ENCODE measurements at places on chromosomes 4 and X.

- no peak for DNase-seq
Measured at GRCh38 chrX:344371-344901, 25.8 kb upstream of the GTPBP6 start.

DNA sequence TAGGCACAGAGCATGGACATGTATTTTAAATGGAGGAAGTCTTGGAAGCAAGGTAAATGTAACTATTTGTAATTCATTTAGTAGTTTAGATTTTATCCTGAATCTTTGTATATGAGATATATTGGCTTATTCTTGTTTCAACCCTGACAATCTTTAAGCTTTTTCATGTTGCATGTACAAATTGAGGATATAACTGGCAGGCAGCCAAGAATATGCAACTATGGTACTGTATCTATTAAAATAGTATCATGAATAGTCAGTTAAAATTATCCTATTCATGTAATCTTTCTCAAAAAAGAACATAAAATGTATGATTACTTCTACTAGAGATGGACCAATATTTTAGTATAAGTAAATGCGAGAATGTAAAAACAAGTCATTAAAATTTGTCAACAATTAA lies 1141.5 kb downstream of the PCDH18 start:
- no peak for DNase-seq

DNA sequence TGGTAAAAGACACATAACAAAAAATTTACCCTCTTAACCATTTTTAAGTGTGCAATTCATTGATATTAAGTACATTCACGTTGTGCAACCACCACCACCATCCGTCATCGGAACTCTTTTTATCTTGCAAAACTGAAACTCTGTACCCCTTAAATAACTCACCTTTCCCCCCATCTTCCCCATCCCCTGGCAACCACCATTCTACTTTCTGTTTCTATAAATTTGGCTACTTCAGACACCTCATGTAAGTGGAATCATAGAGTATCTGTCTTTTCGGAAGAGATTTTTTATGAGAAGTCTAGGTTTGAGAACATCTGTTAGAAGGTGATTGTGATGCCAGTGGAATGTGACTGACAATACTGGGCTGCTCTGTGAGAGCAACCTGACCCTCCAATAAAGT lies 39.8 kb upstream of the CCDC149 start:
- DNase-seq: no peak

DNA sequence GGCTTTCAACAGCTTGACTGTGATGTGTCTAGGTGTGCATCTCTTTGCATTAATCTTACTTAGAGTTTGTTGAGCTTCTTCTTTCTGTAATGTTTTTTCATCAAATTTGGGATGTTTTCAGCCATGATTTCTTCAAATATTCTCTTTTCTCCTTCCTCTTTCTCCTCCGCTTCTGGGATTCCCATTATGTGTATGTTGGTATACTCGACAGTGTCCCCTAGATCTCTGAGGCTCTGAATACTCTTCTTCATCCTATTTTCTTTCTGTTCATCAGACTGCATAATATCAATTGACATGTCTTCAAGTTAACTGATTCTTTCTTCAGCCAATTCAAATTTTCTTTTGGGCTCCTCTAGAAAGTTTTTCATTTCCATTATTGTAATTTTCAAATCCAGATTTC lies 25.9 kb downstream of the STPG2 start:
- no peak for DNase-seq

DNA sequence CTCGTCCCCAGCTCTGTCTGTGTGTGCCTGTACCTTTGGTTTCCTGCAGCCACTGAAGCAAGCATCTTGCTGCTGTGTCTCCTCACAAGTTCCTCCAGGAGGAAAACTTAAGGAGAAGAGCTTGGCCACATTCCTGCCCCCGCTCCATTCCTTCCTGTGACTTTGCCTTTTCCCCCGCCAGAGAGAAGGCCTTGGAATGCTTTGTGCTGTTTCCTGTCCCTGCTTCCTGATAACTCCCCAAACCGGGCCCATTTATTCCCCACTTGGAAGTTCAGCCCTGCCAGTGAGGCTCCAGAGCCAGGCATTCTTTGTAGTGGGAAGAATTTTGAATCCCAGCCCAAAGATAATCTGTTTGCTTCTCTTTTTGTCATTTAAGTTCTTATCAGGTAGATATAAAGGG lies 33.1 kb downstream of the SMIM10L2A start:
- DNase-seq: no peak

DNA sequence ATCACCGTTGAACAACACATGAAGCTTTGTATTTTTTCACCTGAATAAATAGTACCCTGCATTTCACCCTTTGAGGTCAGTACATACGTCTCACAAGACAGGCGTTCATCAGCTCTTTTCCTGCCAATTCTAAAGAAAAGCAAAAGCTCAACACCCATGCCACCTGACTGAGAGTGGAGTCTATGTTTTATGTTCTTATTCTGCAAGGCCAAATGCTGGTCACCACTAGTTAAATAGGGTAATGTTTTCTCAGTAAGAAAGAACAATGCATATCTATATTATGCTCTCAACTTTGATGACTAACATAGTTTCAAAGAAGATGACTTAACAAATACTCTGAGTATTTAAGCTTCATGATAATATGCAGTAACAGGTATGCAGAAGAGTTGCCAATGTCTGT lies 336.3 kb upstream of the BMP3 start:
- DNase-seq: no peak

DNA sequence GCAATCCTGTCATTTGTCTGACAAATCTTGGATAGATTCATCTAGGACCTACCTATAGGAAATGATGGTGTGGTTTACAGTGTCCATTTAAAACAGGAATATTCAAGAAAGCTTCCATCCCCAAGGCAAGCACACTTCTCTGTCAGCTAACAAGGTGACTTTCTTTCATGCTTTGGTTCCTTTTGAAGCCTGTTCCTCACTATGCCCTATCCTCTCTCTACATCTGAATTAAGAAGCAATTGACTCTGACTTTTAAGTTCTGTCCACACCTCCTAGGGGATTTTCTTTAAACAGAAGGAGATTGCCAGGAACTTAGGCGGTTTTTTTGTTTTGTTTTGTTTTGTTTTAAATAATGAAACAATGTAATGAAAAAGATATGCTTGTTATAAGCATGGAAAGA lies 1181.4 kb upstream of the TENM3 start:
- no peak for DNase-seq

GRCh38 chr4:159296061-159296460 lies 193.2 kb downstream of the RAPGEF2 start:
- DNase-seq: no peak

DNA sequence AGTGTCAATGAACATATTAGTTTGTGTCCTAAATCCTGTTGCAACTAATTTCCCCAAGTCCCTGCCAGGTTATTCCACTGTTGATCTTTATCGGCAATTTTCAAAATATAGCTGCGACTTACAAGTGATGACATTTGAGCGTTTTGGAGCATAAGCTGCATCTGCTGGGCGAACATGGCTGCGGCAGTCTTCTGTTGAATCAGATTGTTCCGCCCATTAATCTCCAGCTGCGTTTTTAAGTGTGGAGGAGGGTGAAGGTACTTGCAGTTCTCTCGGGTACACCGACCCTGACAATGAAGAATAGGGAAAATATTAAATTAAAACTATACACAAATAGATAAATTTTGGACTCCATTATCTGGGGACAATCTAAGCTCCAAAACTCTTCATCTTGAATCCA lies 82.7 kb downstream of the MBNL3 start:
- DNase-seq: no peak

- DNase-seq: no peak
Measured at GRCh38 chrX:38170556-38170955, 50.1 kb downstream of the SRPX start.

GRCh38 chr4:164293203-164293602 lies 460.7 kb upstream of the SMIM31 start:
- no peak for DNase-seq

DNA sequence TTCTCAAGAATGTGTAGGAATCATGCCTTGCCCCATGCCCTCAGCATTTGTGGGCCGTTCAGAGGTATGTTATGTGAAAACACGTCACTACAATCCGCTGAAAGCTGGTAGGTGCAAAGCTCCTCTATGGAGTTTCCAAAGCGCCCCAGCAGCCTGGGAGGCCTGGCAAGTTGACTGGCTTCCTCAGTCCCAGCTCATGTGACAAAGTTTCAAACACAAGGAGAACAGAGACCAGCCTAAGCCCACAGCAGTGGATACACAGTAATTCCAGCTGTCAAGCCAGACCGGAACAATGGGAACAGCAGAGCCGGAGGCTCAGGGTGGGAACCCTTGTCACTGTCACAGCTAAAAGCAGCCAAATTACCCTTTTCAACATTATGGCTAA lies 33.5 kb downstream of the NAT8L start:
- DNase-seq: no peak

DNA sequence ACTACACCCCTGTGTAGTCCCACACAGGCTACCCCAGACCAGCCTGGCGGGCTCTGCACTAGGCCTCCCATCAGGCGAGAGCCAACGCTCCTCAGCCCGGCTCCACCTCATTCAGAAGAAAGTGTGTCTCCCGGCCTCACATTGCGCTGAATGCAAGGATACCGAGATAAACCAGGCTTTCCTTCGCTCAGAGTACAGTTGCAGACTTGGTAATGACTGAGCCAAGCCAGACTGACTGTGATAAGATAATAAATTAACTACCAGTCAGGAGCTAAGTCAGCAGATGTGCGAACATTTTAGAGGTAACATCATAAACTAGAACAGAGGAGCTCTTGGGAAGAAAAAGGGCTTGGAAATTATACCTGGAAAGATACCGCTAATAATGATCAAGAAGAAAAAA lies 397.6 kb downstream of the TRIML1 start:
- no peak for DNase-seq

DNA sequence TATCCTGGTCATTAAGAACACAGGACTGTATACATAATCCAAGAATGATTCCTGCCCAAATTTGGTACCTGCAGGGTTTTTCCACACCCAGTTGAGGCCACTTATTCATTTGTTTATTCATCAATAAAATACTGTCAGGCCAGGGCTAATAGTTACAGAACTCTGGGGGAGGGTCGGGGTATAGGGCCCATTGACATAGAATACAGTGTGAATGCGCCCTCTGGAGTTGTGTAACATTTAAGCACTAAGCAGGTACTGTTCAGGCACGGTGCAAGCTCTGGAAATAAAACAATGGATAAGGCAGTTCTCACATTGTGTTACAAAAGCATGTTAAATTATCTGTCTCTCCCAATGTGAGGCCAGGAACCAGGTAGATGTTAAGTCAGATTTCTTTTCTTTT lies 30.8 kb upstream of the LRBA start:
- no peak for DNase-seq

GRCh38 chrX:153179131-153179530 lies at the start of gene MAGEA1:
Gene MAGEA1, plus strand, starts transcription at chrX:153179284. Its CDS starts 3,106 bp downstream, at chrX:153182390.
- no peak for DNase-seq

DNA sequence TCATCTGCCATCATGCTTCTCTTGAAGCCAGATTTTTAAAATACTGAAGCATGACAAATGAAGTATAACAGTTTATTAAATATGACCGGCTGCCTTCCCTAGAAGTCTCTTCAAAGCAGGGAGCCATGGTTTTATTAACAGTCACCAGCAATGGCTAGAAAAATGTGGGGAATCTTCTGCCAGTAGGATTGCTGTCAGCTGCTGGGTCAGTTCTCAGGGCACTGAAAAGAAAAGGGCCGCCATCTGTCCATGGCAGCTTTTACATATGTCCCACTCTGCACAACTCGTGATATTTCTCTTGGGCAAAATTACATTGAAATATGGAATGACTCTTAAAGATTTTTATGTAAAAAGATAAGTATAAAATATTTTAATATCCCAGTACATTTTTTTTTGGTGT lies 2.8 kb downstream of the CCNG2 start:
- DNase-seq: no peak

DNA sequence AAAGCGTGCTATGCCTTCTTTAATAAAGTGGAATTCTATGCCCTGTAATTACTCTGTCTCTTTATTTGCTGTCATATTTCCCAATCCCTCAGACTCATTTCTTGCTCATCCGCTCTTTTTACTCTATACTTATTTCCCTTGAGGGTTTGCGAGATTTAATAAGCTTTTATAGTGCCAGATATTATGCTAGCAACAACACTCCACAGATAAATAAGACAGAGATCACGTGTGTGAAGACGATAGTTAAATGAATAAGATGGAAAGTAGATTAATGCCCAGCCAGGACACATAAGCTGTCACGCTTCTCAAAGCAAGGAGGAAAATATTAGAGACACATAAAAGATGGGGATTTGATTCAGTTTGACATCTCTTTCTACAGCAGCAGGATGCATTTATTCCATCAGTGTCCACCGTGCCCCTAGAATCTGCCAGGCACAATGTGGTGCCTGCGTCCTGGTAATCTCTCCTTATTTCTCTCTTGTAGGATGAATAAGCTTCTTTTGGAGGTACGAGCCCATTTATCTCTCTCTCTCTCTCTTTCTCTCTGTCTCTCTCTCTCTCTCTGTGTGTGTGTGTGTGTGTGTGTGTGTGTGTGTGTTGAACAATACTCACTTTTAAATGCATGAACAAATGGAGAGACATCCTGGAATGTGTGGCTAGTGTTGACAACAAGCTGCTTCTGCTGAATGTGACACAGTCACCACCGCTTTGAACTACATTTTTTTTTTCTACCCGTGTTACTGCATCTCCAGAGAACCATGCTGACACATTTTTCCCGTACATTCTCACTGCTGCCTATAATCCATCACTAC lies 48.2 kb downstream of the TMEM156 start:
- no peak for DNase-seq

GRCh38 chr4:146488495-146489174 lies 33.1 kb downstream of the SLC10A7 start:
- no peak for DNase-seq

DNA sequence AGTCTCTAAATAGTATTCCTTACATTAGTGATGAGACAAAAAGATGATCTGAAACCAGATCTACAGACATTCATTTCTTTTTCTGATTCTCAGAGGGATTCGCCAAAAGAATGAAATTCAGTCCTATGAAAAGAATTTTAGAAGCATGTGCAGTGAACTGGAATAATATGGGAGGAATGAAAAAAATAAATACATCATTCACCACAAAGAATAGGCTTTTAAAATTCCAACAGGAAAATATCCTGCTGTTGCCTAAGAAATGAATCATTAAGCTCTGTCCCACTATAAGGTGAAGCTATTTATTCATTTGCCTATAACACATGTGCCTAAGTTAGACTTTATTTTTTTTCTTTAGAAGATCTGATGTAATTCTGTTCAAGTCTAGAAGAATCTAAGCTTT lies 165.9 kb downstream of the IL15 start:
- DNase-seq: no peak

- DNase-seq: no peak
Measured at GRCh38 chr4:16607241-16608066, 291.0 kb downstream of the LDB2 start.

- DNase-seq: no peak
Measured at GRCh38 chr4:87076690-87077358, 142.0 kb downstream of the AFF1 start.

- no peak for DNase-seq
Measured at GRCh38 chrX:72027914-72028307, 103.8 kb downstream of the RTL5 start.

- peak; percentile 39 for DNase-seq
Measured at GRCh38 chr4:629915-630641, 4.7 kb downstream of the PDE6B start.

DNA sequence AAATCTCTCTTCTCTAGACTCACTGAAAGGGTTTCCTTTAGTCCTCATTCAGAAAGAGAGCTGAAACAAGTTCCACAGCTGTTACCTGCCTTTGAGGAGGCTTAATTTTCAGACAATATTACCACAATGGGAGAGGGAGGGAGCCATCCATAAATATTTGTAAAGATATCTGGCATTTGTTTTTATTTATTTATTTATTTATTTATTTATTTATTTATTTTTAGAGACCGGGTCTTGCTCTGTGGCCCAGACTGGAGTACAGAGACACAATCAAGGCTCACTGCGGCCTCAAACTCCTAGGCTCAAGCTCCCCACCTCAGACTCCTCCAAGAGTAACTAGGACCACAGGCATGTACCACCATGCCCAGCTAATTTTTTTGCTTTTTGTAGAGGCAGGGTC lies 80.7 kb downstream of the SLC9A7 start:
- no peak for DNase-seq

All from CD8-positive, alpha-beta memory T cell (primary cell).